ENCODE measurements at places on chromosomes 3 and 15. TPM values are rescaled to one million over a fixed set of nuclear protein-coding genes. Genes with fewer than 3 reads are reported as not detected.

MPI gene
- total RNA-seq: 131 TPM

SERPINI2 gene
- 2.2 TPM for total RNA-seq

BRK1 gene
- total RNA-seq: 58.3 TPM

DNA sequence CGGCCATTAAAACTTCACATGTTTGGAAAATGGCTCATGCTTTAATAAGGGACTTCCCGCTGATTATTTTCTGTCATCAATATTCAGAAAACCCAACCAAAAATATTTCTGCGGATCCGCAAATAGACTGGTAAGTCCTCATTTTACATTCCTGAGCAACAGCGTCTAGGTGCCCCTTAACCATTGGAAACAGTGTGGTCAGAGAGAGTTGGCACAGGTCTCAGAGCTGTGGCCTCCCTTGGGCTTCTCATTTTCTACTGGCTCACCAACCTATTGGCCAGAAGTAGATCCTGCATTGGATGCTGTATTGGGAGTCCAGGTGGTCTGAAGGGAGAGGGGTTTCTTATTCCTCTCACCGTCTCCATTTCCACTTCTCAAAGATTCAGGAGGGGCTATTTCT lies 348.1 kb upstream of the DCBLD2 start:
- DNase-seq: no peak

DNA sequence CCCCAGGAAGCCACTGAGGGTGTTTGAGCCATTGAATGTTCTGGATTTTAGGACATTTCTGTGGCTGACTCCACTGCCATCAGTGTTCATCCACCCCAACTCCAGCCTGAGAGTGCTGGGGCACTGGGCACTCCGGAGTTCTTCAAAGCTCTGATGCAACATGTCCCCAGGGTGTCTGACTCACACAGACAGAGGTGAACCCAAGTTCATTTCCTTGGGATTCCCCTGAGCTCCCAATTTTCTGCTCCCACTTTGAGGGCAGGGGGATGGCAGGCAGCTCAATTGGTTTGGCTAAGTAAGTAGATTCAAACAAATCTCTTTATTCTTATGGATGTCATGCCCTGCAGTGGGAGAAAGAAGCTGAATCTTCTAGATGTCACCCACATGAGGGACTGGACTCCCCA lies 2.2 kb downstream of the STRA6 start:
- no peak for DNase-seq

GRCh38 chr3:15585111-15585845 lies 16.1 kb downstream of the HACL1 start:
- no peak for DNase-seq

GRCh38 chr3:85161544-85161943 lies 202.8 kb downstream of the CADM2 start:
- no peak for DNase-seq

DNA sequence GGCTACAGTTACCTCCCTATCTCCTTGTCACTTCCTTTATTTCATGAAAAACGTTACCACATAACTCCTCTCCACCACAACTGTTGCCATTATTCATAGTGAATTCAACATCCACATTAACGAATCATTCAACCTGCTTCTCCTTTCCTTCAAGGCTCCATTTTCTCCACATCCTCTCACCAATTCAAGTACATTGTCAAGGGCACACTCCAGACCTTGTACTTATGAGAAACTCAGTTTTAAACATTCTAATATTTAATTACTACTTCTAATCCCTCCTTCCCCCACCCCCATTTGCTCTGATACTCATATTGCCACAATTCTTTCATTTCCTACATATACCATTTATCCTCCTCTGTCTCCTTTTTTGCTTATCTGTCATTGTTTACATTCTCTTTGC lies 871.2 kb downstream of the TUSC7 start:
- DNase-seq: no peak

GRCh38 chr3:149545049-149545448 lies 70.6 kb downstream of the TM4SF4 start:
- no peak for DNase-seq

DNA sequence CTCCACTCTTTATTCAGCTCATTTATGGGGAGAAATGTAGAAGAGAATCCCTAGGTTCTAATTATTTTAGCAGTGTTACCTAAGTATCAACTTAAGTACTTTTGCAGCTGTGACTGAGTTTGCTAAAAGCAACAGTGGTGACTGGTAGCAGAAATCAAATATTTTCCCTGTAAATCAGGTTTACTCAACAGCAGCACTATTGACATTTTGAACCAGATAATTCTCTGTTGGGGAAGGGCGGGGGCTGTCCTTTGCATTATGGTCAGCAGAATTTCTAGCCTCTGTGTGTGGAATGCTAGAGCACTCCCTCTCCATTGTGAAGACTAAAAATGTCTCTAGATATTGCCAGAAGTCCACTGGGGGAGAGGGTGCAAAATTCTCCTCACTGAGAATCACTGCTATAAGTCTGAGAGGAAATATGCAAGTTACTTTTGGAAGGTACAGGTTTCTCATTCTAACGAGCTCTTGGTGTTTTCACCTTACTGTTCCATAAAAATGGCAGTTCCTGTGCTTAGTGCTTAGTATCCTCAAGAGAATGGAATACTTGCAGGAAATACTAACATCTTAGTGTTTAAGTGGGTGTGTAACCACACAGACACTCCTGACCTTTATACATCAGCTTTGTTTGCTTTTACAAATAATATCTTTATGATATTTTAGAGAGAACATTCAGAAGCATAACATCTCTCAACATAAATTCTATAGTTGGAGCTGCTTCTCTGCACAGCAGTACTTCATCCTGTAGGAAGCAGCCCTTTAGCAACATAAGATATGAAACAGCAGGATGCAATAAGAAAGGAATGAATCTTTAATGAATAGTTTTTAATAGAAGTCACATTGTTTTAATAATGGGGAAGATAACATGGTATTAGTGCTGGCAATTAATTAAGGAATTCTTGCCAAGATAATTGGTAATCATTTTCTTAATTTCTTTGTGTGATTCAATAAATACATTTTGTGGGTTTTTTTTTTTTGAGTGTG lies 246.5 kb upstream of the GOLIM4 start:
- no peak for DNase-seq

DNA sequence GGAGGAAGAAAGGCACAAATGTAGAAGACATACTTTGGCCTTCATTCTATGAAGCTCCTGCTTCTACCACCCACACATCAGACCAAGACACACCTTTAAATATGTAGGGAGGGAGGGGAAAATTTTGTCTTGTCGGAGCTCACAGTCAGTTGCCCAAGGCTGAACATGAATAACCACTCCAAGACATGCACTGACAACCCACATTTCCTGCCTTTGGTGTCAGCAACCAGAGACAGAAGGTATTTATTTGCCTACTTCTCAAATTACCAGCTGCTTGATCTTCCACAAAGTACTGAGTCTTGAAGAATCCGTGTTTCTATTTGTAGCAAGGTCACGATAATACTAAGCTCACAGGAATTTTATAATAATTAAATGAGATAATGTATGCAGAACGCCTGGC lies 169.7 kb downstream of the KCNMB2 start:
- no peak for DNase-seq

GRCh38 chr15:40115670-40116093 lies 7.0 kb upstream of the BMF start:
- DNase-seq: no peak

GRCh38 chr15:57551715-57552677 lies 39.7 kb upstream of the MYZAP start:
- DNase-seq: no peak
